ENCODE measurements at places on chromosomes 13 and 19. TPM values are rescaled to one million over a fixed set of nuclear protein-coding genes. Genes with fewer than 3 reads are reported as not detected.

Gene PDX1
- total RNA-seq, result 7.1 TPM

GRCh38 chr13:45073809-45074208, 46.5 kb upstream of the GTF2F2 start:
- H3K27me3 ChIP-seq, result peaks cover 3% of the 10 kb centered on the region
- H3K4me3 ChIP-seq, result no peak overlapping the region
- no peaks in the 10 kb centered on the region for H3K36me3 ChIP-seq

- H3K27me3 ChIP-seq, result no peaks in the 10 kb centered on the region
- H3K36me3 ChIP-seq, result peaks cover 4% of the 10 kb centered on the region
- peaks cover 4% of the 10 kb centered on the region for H3K4me1 ChIP-seq
- peak overlapping the region; percentile 15 for H3K27ac ChIP-seq
- DNase-seq, result no peak
- H3K4me3 ChIP-seq, result no peak overlapping the region
Observed at GRCh38 chr19:51093101-51093500, 10.4 kb upstream of the KLK14 start.

DNA sequence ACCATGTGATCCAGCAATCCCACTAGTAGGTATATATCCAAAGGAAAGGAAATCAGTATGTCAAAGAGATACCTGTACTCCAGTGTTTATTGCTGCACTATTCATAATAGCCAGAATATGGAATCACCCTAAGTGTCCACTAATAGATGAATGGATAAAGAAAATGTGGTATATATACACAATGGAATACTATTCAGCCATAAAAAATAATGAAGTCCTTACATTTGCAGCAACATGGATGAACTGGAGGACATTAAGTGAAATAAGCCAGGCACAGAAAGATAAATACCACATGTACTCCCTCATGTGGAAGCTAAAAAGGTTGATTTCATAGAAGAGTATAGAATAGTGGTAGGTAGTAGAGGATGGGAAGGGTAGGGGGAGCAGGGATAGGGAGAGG, 23.5 kb downstream of the BORA start:
- H3K27ac ChIP-seq, result no peak overlapping the region
- no peak overlapping the region for H3K4me3 ChIP-seq
- no peak for DNase-seq
- no peaks in the 10 kb centered on the region for H3K4me1 ChIP-seq
- peaks cover 60% of the 10 kb centered on the region for H3K36me3 ChIP-seq

DNA sequence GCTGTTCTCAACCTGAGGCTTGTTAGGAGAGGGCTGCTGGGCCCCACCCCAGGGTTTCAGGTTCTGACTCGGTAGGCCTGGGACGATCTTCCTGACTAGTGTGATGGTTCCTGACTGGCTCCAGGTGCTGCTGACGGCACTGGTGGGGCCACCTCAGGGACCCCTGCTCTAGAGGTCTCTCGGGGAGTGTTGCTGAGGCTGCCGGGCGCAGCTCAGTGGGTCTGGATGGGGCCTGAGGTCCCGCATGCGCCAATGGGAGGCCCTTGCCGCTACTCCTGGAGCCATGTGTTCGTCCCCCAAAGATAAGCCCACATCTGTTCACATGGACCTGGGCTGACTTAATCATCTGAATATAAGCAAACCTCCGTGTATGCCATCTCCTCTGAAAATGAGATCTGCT, 133.0 kb downstream of the ATP11A start:
- peaks cover 5% of the 10 kb centered on the region for H3K4me1 ChIP-seq
- H3K4me3 ChIP-seq, result no peak overlapping the region
- peak overlapping the region; percentile 64 for H3K27ac ChIP-seq
- H3K36me3 ChIP-seq, result peaks cover 38% of the 10 kb centered on the region

GRCh38 chr19:2618611-2619010, 83.9 kb downstream of the GNG7 start:
- DNase-seq, result no peak
- H3K36me3 ChIP-seq, result no peaks in the 10 kb centered on the region
- no peak overlapping the region for H3K27ac ChIP-seq
- H3K4me3 ChIP-seq, result no peak overlapping the region

DNA sequence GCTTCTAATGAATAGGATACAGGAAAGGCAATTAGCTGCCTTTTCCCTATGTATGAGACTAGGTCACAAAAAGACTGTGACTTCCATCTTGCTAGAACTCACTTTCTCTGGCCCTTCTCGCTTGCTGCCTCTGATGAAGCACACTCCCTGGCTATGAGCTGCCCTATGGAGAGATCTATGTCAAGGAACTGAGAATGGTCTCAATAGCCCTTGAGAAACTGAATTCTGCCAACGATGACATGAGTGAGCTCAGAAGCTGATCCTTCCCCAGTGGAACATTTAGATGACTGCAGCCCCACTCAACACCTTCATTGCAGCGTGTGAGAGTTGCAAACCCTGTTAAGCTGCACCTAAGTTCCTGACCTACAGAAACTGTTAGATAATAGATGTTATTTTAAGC, 309.8 kb downstream of the COG6 start:
- no peaks in the 10 kb centered on the region for H3K27me3 ChIP-seq
- no peaks in the 10 kb centered on the region for H3K36me3 ChIP-seq
- no peaks in the 10 kb centered on the region for H3K4me1 ChIP-seq
- H3K4me3 ChIP-seq, result no peak overlapping the region
- H3K27ac ChIP-seq, result no peak overlapping the region

Measured in type B pancreatic cell (in vitro differentiated cells).